Ascending aorta (tissue), 2 donors: ENCODE measurements at places on chromosomes 12 and 14.

- DNase-seq = no peak
Measured at GRCh38 chr12:55702861-55703260, 4.8 kb downstream of the ITGA7 start.

GRCh38 chr14:99565383-99565782, 38.6 kb downstream of the CCDC85C start:
- no peak for DNase-seq

- no peak for DNase-seq
Measured at GRCh38 chr14:39974036-39974435, 541.8 kb upstream of the FBXO33 start.

DNA sequence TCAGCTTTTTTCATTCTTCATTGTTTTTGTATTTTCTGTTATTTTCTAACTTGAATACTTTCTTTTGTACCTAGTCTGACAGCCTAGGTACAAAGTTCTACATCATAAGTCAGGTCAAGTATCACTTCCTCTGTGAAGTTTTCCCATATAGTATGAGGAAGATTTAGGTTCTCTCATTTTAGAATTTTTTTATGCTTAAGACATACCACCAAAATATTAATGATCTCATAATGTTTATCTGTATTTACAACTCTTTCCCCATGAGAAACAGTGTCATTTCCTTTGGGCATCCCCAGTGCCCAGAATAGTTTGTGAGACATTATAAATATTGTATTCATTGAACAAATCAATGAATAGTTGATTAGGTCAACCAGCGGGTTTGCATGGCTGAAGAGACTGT, 3.1 kb upstream of the ATF7IP start:
- no peak for DNase-seq

DNA sequence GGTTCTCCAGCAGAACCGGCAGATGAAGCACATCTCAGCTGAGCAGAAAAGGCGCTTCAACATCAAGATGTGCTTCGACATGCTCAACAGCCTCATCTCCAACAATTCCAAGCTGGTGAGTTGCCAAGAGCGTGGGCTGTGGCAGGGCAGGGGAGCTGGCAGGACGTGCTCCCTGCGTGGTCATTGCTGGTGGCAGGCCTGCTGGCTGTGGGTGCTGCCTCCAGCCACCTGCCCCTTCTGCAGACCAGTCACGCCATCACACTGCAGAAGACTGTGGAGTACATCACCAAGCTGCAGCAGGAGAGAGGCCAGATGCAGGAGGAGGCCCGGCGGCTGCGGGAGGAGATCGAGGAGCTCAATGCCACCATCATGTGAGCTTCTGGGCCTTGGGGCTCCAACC, 35.8 kb downstream of the IL31 start:
- no peak for DNase-seq

DNA sequence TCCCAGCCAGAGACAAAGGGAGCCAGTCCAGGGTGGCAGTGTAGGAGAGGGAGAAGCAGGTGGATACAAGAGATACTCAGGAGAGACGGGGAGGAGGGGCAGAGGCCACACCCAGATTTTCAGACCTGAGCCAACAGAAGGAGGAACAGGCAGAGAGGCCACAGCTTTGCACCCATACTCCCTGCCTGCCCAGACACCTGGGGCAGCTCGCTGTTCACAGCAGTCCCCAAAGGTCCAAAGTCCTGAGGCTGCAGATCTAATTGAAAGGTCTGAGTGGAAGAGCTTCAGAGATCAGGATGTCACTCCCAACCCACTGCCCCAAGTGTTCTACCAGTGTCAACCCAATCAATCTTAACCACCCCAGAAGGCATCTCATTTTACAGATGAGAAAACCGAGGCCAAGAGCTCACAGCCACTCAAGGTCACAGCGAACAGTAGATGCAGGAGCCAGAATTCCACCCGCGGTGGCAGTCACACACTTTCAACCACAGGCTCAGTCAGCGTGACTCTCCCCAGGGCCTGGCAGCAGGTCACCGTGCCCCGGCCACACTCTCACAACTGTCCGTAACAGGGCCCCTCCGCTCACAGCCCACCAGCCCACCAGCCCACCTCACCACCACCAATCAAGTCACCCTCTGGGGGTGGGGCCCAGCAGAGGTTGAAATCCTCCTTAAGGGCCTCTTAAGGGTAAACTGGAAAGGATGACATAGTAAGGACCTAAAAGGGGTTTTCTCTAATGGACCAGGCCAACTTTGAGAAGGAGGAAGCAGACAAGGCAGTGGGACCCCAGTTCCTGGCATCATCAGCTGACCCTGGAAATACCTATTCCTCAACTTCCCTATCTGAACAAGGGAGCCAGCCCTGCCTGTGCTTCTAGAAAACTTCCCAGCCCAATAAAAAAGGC, 33.3 kb downstream of the ACTN1 start:
- DNase-seq = no peak

DNA sequence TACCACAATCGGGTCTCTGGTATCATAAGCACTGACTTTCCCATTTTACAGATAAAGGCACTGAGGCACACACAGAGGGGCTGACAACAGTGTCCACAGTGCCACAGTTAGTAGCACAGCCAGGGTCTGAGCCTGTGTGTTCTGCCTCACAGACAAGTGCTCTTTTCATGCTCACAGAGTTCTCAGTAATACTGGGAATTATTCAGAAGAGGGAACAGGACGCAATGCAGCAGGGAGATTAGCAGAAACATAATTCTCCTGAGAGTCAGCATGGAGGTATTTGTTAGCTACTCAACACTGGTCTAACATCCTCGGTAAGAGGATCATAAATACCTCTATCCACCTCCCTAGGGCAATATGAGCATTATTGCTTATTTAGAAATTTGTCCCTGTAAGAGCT, 219.3 kb upstream of the EEA1 start:
- no peak for DNase-seq

GRCh38 chr12:76813265-76813664, 49.4 kb downstream of the ZDHHC17 start:
- no peak for DNase-seq

DNA sequence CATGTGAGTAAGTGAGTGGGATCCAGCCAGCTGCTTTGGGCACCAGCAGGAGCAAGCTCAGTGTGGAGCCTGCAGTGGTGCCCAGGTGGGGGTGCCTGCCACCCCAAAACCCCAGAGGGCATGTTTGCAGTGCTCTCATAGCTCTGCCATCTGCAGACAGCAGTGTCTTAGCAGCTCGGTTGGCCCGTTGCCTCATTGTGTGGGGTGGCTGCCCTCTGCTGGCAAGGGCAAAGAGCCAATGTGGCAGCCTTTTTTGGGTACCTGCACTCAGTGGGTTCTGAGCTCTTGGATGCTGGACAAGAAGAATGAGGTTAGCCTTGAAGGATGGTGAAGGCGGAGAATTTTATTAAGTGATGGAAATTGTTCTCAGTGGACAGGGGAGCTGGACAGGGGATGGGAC, 52.3 kb downstream of the NEUROD4 start:
- no peak for DNase-seq

DNA sequence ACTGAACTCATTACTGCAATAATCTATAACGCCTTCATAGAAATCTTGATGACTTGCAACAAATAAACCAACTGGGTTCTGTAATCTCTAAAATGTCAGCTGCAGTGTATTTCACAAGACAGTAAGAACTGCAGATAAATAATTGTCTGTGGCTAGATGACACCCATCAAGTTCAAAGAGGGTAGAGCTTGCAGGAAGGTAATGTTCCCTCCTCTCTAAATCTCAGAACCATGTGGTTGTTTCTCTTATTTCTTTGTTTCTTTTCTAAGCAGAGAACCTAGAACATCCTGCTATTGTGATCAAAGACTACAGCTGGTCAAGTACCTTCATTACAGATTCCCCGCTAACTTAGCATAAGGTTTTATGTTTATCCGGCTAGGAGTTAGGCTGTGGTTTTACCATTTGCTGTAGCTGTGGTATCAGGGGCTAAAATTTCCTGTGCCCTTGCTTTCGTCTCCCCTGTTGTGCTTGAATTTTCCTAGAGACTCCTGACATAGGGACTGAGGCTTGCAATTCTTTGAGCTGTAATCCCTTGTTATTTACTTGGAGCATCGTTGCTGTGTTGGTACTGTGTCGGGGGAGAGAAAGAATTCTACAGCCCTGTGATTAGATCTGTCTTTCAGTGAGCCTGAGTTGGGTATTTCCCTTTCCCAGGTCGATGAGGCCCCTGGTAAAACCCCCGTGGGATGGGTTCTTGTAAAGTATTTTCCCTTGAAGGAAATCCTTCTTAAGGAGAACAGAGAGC, 253.1 kb upstream of the BTG1 start:
- no peak for DNase-seq

DNA sequence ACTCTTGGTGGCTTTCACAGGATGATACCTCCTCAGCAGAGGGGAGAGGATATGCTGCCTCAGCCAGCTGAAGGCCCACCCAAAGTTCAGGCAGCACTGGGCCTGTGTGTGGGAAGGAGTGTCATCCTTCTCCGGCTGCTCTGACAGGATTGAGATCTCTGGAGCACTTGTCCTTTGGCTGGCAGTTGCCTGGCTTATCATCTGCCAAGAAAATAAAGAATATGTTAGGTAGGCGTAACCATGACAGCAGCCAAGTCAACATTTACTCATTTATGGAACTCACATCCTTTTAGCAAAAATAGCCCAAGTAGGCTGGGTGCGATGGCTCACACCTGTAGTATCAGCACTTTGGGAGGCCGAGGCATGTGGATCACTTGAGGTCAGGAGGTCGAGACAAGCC, 68.5 kb downstream of the PPFIBP1 start:
- no peak for DNase-seq

- DNase-seq = no peak
Measured at GRCh38 chr12:20351406-20351805, 16.9 kb upstream of the PDE3A start.

DNA sequence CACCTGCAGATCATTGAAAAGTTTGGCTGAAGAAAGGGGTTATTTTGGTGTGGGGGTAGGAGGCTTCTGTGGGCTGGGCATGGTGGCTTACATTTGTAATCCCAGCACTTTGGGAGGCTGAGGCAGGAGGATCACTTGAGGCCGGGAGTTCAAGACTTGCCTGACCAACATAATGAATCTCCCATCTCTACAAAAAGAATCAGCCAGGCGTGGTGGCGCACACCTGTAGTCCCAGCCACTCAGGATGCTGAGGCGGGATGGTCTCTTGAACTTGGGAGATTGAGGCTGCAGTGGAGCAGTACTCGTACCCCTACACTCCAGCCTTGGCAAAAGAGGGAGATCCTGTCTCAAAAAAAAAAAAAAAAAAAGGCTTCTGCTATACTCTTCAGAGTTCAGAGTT, 7.0 kb downstream of the DDIT3 start:
- DNase-seq = no peak

DNA sequence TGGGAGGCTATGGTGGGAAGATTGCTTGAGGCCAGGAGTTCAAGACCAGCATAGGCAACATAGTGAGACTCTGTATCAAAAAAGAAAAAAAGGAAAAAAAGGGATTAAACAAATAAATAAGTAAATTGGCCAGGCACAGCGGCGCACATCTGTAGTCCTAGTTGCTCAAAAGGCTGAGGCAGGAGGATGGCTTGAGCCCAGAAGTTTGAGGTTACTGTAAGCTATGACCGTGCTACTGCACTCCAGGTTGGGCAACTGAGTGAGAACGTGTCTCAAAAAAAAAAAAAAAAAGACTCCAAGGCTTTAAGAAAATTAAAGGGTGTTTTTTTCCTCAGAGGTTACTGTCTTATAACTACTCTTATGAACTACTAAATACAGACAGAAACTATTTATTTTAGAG, 11.7 kb downstream of the BEST3 start:
- DNase-seq = no peak

DNA sequence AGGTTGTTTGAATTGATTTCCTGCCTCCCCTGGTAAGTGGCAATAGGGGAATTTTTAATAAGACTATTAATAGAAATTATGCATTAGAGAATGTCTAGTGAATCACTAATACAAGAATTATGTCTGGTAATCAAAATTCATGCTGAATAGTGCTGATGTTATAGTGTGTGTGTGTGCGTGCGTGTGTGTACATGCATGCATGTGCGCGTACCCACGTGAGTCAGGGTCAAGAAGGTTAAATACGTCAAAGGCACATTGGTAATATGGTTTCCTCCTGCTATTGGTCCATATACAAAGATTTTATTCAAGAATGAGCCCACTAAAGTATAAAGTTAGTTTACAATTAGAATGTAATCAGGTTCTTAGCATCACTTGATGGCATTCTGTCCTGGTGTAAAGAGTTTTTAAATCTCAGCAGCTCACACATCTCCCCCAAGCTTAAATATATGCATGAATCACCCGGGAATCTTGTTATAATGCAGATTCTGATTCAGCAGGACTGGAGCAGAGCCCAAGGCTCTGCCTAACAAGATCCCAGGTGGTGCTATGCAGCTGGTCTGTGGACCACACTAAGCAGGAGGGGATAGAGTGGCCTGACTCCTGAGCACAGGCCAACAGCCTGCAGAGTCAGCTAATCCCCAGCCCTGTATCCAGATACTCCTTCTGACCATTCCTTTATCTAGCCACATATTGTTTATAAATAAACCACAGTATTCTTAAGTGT, 43.9 kb downstream of the TTC9 start:
- DNase-seq = no peak

- DNase-seq = no peak
Measured at GRCh38 chr12:51622564-51622963, 31.5 kb downstream of the SCN8A start.
